Umbilical cord (tissue), 2 donors: ENCODE measurements at places on chromosomes 6 and 20. TPM values are rescaled to one million over a fixed set of nuclear protein-coding genes. Genes with fewer than 3 reads are reported as not detected.

LY6G6D gene
- total RNA-seq = not detected

KCTD20 gene
- 67.4 TPM for total RNA-seq

RAD21L1 gene
- total RNA-seq = 19.5 TPM

RNF39 gene
- total RNA-seq = 1.7 TPM

ZFP64 gene
- 5.5 TPM for total RNA-seq

MYCT1 gene
- total RNA-seq = 3.1 TPM

ALDH5A1 gene
- 3.4 TPM for total RNA-seq

SEMG1 gene
- 6.0 TPM for total RNA-seq

GHRH gene
- not detected for total RNA-seq

LY6G6F gene
- not detected for total RNA-seq

CDKAL1 gene
- 24.6 TPM for total RNA-seq

PPP1R16B gene
- total RNA-seq = 2.6 TPM

COX4I2 gene
- 7.9 TPM for total RNA-seq

HFE gene
- 11.8 TPM for total RNA-seq

XKR7 gene
- total RNA-seq = 0.48 TPM

RAB23 gene
- total RNA-seq = 169 TPM

PACSIN1 gene
- total RNA-seq = 0.72 TPM

SIRPD gene
- 4.3 TPM for total RNA-seq
